ENCODE measurements at places on chromosomes 4 and X. TPM values are rescaled to one million over a fixed set of nuclear protein-coding genes. Genes with fewer than 3 reads are reported as not detected.

The SLC25A5 gene
- 563 TPM for polyA plus RNA-seq

The TSPAN7 gene
- 41.4 TPM for polyA plus RNA-seq

The SRPK3 gene
- polyA plus RNA-seq, result 0.57 TPM

The TRIM61 gene
- polyA plus RNA-seq, result 1.4 TPM

The AKAP14 gene
- not detected for polyA plus RNA-seq

The PABPC4L gene
- 2.3 TPM for polyA plus RNA-seq

The RPS6KA6 gene
- polyA plus RNA-seq, result 1.4 TPM

All from cardiac muscle cell (in vitro differentiated cells and primary cell).